Suprapubic skin (tissue), 4 donors: ENCODE measurements at places on chromosomes 1 and 21. TPM values are rescaled to one million over a fixed set of nuclear protein-coding genes. Genes with fewer than 3 reads are reported as not detected.

SERINC2 gene
- 56.9 TPM for total RNA-seq

OPTC gene
- total RNA-seq = not detected

OR14A16 gene
- total RNA-seq = not detected

HSD3B1 gene
- total RNA-seq = 5.4 TPM

MYBPHL gene
- not detected for total RNA-seq

AMY1B gene
- total RNA-seq = not detected

RPTN gene
- 25.6 TPM for total RNA-seq

ADGRL4 gene
- 22.4 TPM for total RNA-seq

MYBPH gene
- total RNA-seq = not detected

CNTN2 gene
- 2.7 TPM for total RNA-seq

GRCh38 chr1:202233804-202234203 lies 40.2 kb downstream of the LGR6 start:
- no peaks in the 10 kb centered on the region for H3K36me3 ChIP-seq
- DNase-seq = no peak
- H3K27ac ChIP-seq = no peak overlapping the region
- H3K4me1 ChIP-seq = peaks cover 16% of the 10 kb centered on the region
- H3K27me3 ChIP-seq = peaks cover 17% of the 10 kb centered on the region
- no peak overlapping the region for H3K4me3 ChIP-seq

DNA sequence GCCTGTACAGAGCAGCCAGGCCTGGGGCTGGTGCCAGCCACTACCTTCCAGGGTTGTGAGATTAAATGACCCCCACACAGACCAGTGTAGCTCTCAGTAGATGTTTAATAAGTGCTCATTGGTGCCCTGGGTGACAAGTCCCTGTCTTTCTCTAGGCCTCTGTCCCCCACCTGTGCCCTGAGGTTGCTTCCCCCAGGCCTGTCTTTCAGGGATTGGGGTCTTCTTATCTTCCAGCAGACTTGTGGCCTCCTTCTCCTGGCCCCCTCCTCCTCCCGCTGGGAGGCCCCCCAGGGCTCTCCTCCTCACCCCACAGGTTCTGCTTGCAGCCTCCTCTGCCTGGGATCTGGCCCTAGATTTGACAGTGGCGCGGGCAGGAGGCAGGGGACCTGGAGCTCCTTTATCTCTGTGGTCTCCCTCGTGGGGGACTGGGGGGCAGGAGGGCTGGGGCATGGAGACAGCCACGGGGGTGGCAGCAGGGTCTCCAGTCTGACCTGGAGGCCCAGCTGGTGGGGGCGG lies 40.3 kb downstream of the EPHA2 start:
- H3K27me3 ChIP-seq = no peaks in the 10 kb centered on the region
- H3K4me1 ChIP-seq = peaks cover 20% of the 10 kb centered on the region
- no peak overlapping the region for H3K27ac ChIP-seq
- H3K4me3 ChIP-seq = no peak overlapping the region

DNA sequence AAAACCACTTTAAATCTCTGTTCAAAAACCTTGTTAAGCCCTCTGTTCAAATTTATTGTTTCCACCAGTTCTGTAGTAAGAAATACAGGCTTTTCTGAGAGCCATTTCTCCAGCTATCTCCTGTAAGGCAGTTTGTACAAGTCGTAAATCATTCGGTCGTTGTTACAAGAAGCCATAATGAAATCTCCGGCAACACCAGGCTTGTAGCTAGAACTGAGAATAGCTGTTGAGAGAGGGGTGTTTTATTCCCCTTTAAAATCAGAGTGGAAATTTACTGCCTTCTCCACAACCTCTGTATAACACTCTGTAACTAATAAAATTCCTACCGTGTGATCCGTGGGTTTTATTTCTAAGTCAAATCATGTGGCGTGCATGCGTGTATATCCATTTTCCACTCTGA lies 335.8 kb upstream of the KAZN start:
- H3K4me3 ChIP-seq = no peak overlapping the region
- no peaks in the 10 kb centered on the region for H3K36me3 ChIP-seq
- H3K4me1 ChIP-seq = peaks cover 11% of the 10 kb centered on the region
- DNase-seq = no peak
- no peak overlapping the region for H3K27ac ChIP-seq

DNA sequence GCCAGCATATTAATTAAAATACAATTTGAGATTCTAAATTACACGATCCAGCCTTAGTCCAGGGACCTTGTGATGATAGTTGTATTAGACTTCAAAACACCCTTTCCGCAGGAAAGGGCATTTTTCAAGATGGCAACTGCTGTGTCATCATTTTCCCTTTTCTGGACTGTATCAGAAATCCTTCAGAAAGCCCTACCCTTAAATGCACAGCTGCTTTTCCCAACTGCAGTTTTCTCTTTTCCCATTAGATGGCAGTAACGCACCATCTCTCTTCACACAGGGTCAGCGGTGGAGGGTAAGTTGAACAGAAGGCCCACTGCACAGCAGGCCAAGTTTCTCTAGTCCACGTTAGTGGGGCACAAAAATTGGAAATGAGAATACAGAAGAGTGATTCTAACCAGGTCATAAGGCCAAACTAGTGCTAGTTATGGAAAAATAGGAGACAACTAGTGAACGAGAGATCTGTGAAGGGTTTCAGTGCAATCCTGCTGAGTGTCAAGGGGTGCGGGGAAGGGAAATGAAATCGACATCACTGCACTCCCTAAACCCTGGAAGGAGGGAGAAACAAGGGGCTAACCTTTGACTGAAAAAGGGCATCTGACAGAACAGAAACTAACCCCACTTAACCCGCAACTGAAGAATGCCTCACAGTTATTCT lies 22.1 kb upstream of the TDRD10 start:
- peak; percentile 74 for DNase-seq
- H3K27ac ChIP-seq = no peak overlapping the region
- H3K4me1 ChIP-seq = peaks cover 16% of the 10 kb centered on the region
- H3K4me3 ChIP-seq = no peak overlapping the region
- H3K27me3 ChIP-seq = no peaks in the 10 kb centered on the region

GRCh38 chr1:206833106-206833680 lies 32.2 kb upstream of the IL20 start:
- no peak for DNase-seq
- no peak overlapping the region for H3K4me3 ChIP-seq
- H3K4me1 ChIP-seq = peaks cover 11% of the 10 kb centered on the region
- H3K27me3 ChIP-seq = peaks cover 8% of the 10 kb centered on the region
- no peak overlapping the region for H3K27ac ChIP-seq

DNA sequence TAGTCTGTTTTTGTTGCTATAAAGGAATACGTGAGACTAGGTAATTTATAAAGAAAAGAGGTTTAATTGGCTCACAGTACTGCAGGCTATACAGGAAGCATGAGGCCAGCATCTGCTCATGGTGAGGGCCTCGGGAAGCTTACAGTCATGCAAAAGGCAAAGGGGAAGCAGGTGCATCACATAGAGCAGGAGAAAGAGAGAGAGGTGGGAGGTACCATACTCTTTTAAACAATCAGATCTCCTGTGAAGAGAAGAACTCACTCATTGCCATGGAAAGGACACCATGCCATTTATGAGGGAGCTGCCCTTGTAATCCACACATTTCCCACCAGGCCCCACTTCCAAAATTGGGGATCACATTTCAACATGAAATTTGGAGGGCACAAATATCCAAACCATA lies 12.7 kb downstream of the PPP1R12B start:
- no peak overlapping the region for H3K27ac ChIP-seq
- no peak for DNase-seq
- no peak overlapping the region for H3K4me3 ChIP-seq
- H3K27me3 ChIP-seq = no peaks in the 10 kb centered on the region
- H3K4me1 ChIP-seq = no peaks in the 10 kb centered on the region

DNA sequence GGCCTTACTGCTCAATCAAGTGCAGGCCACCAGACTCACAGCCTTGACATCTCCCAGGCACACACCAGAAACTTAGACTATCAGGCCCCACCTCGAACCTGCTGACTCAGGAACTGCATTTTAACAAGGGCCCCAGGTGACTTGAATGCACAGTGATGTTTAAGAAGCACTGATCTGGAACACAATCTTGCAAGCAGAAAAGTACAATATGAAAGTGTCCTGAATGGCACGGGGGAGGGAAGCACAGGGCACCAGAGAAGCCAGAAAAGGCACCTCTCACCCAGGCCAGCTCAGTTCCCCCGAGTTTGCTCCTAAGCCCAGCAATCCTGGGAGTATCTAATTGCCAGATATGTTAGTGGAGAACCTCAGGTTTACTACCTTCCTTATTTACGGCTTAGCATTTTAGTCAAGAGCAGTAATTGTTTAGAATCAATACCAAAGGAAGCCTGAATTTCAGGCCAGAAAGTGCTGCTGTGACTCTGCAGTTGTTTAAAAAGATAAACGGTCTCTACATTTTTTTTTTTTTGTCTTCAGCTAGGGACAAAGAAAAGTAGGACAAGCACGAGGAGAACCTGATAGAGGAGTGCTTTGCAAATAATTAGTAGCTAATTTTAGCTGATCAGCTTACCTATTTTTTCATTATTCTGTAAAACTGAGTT lies 50.9 kb upstream of the CDC42BPA start:
- no peak for DNase-seq
- no peaks in the 10 kb centered on the region for H3K4me1 ChIP-seq
- H3K36me3 ChIP-seq = no peaks in the 10 kb centered on the region
- H3K27me3 ChIP-seq = no peaks in the 10 kb centered on the region

- H3K27me3 ChIP-seq = peaks cover 42% of the 10 kb centered on the region
- H3K4me3 ChIP-seq = no peak overlapping the region
Observed at GRCh38 chr1:156680056-156680455, 2.8 kb upstream of the NES start.

GRCh38 chr1:85137660-85138059 lies 63.2 kb downstream of the SYDE2 start:
- no peak for DNase-seq
- H3K4me3 ChIP-seq = no peak overlapping the region
- peaks cover 6% of the 10 kb centered on the region for H3K4me1 ChIP-seq
- no peak overlapping the region for H3K27ac ChIP-seq
- H3K27me3 ChIP-seq = no peaks in the 10 kb centered on the region
- no peaks in the 10 kb centered on the region for H3K36me3 ChIP-seq

DNA sequence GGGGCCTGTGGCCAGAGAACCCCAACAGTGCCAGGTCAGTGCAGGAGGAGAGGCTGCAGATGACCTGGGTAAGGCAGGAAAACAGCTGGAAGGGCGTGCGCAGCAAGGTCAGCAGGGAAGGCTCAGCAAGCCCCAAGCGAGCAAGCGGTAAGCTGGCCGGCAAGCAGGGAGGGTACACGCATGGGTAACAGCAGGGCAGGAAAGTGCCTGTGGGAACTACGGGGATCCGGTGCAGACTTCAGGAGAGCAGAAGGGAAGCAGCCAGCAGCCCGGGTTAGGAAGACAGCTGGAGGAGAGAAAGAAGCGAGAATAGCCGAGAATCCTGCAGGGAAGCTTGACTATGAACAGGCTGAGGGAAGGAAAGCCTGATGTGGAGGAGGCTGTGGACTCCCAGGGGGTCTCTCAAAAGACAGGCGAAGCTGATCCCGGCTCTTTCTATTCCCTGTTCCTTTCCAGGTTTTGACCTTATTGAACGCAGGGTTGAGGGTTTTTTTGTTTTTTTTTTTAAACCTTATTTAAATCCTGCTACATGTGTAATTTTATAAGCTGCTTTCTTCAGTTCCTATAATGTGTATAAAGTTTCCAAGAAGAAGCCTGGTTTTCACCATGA lies 20.9 kb downstream of the UMODL1 start:
- no peaks in the 10 kb centered on the region for H3K36me3 ChIP-seq
- no peak for DNase-seq
- H3K27me3 ChIP-seq = no peaks in the 10 kb centered on the region
- H3K4me3 ChIP-seq = no peak overlapping the region

- H3K27ac ChIP-seq = no peak overlapping the region
- no peaks in the 10 kb centered on the region for H3K4me1 ChIP-seq
- H3K36me3 ChIP-seq = no peaks in the 10 kb centered on the region
- no peak for DNase-seq
Observed at GRCh38 chr21:15557925-15558324, 171.9 kb upstream of the USP25 start.

- H3K27ac ChIP-seq = peak overlapping the region; percentile 36
- no peaks in the 10 kb centered on the region for H3K36me3 ChIP-seq
- peak; percentile 29 for DNase-seq
- H3K27me3 ChIP-seq = no peaks in the 10 kb centered on the region
- peak overlapping the region; percentile 2 for H3K4me3 ChIP-seq
- peaks cover 30% of the 10 kb centered on the region for H3K4me1 ChIP-seq
Observed at GRCh38 chr1:212637902-212638301, 29.3 kb downstream of the ATF3 start.

- no peak for DNase-seq
- H3K4me1 ChIP-seq = no peaks in the 10 kb centered on the region
- no peaks in the 10 kb centered on the region for H3K36me3 ChIP-seq
Observed at GRCh38 chr1:4463631-4464030, 190.8 kb upstream of the AJAP1 start.

- H3K27me3 ChIP-seq = no peaks in the 10 kb centered on the region
- peaks cover 63% of the 10 kb centered on the region for H3K4me1 ChIP-seq
- no peak for DNase-seq
- no peaks in the 10 kb centered on the region for H3K36me3 ChIP-seq
Observed at GRCh38 chr21:42061195-42061985, 9.7 kb upstream of the UMODL1 start.

GRCh38 chr1:46179138-46180081 lies 3.1 kb upstream of the P3R3URF start:
- no peak overlapping the region for H3K27ac ChIP-seq
- DNase-seq = peak; percentile 87
- no peaks in the 10 kb centered on the region for H3K27me3 ChIP-seq

- H3K27ac ChIP-seq = peak overlapping the region; percentile 78
- peaks cover 34% of the 10 kb centered on the region for H3K36me3 ChIP-seq
- peaks cover 52% of the 10 kb centered on the region for H3K4me1 ChIP-seq
- DNase-seq = no peak
- H3K27me3 ChIP-seq = no peaks in the 10 kb centered on the region
Observed at GRCh38 chr1:112460615-112461014, 48.1 kb upstream of the WNT2B start.

DNA sequence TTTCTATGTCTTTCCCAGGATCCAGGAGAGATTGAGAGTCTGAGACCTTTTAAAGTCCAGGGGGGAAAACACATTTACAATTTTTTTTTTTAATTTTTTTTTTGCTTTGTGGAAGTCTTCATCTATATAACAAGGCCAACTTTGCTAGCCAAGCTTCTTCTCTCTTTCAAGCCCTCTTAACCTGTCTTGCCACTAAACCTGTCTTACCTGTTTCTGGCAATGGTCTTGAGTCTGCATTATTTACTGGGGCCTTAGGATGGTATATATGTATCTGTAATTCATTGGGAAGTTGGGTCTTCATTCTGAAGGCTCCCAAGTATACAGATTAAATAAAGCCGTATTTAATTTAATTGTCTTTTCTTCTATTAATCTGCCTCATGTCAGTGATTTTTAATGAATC lies 750.9 kb upstream of the B3GALT2 start:
- H3K4me3 ChIP-seq = no peak overlapping the region
- H3K27me3 ChIP-seq = no peaks in the 10 kb centered on the region
- no peaks in the 10 kb centered on the region for H3K36me3 ChIP-seq
- DNase-seq = no peak

GRCh38 chr1:184456189-184456588 lies 69.4 kb downstream of the C1orf21 start:
- peaks cover 34% of the 10 kb centered on the region for H3K4me1 ChIP-seq
- H3K27ac ChIP-seq = no peak overlapping the region
- DNase-seq = no peak
- no peaks in the 10 kb centered on the region for H3K36me3 ChIP-seq
- H3K4me3 ChIP-seq = no peak overlapping the region
- H3K27me3 ChIP-seq = no peaks in the 10 kb centered on the region

- no peaks in the 10 kb centered on the region for H3K27me3 ChIP-seq
- H3K4me3 ChIP-seq = no peak overlapping the region
- no peak for DNase-seq
- no peaks in the 10 kb centered on the region for H3K36me3 ChIP-seq
Observed at GRCh38 chr1:172040466-172040865, 199.2 kb downstream of the DNM3 start.

- no peak overlapping the region for H3K27ac ChIP-seq
- peaks cover 6% of the 10 kb centered on the region for H3K4me1 ChIP-seq
- H3K27me3 ChIP-seq = no peaks in the 10 kb centered on the region
- H3K36me3 ChIP-seq = peaks cover 5% of the 10 kb centered on the region
- no peak overlapping the region for H3K4me3 ChIP-seq
- DNase-seq = no peak
Observed at GRCh38 chr1:85587841-85588240, 7.3 kb downstream of the CCN1 start.
